ENCODE measurements at places on chromosomes 12 and 14. TPM values are rescaled to one million over a fixed set of nuclear protein-coding genes. Genes with fewer than 3 reads are reported as not detected.

- DNase-seq, result no peak
Measured at GRCh38 chr14:65961004-65961403, 525.2 kb upstream of the CCDC196 start.

Gene TDRD9
- total RNA-seq, result 0.95 TPM

Gene LRIG3
- total RNA-seq, result 139 TPM

Gene RNASE11
- not detected for total RNA-seq

Gene KRT5
- total RNA-seq, result 55.4 TPM

All from urinary bladder (tissue), 4 donors.